ENCODE measurements at places on chromosomes 16 and 17. TPM values are rescaled to one million over a fixed set of nuclear protein-coding genes. Genes with fewer than 3 reads are reported as not detected.

- DNase-seq = no peak
These were observed 18.3 kb upstream of the SUPT4H1 start for GRCh38 chr17:58370309-58370708.

DNA sequence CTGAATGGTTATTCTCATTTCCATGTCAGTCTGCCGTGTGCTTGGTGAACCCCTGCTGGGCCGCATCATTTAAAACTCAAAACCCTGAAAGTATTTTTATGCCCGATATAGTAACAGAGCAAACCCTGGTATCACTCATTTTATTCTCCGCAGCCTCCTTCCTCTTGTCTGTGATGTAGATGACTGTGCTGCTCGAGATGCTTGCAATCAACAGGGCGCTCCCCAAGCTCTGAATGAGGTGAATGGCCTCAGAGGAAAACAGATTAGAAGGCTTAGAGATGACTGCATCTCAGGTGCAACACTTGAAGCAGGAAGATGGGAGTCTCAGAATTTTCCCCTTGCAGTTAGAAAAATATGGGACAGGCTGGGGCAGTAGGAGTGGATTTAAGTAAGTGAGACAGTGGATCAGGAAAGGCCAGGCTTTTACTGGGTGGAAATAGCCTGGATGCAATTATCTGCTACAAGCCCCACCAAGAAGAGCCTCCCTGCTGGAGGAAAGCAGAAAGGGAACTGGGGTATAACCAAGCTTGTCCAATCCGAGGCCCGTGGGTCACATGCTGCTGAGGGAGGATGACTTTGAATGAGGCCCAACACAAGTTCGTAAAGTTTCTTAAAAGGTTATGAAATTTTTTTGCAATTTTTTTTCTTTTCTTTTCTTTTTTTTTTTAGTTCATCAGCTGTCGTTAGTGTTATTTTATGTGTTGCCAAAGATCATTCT is 166.9 kb downstream of the CDH13 start:
- no peak for DNase-seq

Gene RGS11
- 1.9 TPM for total RNA-seq

- no peak for DNase-seq
These were observed 16.9 kb downstream of the LIMD2 start for GRCh38 chr17:63682981-63683380.

Gene KRTAP9-2
- total RNA-seq = not detected

DNA sequence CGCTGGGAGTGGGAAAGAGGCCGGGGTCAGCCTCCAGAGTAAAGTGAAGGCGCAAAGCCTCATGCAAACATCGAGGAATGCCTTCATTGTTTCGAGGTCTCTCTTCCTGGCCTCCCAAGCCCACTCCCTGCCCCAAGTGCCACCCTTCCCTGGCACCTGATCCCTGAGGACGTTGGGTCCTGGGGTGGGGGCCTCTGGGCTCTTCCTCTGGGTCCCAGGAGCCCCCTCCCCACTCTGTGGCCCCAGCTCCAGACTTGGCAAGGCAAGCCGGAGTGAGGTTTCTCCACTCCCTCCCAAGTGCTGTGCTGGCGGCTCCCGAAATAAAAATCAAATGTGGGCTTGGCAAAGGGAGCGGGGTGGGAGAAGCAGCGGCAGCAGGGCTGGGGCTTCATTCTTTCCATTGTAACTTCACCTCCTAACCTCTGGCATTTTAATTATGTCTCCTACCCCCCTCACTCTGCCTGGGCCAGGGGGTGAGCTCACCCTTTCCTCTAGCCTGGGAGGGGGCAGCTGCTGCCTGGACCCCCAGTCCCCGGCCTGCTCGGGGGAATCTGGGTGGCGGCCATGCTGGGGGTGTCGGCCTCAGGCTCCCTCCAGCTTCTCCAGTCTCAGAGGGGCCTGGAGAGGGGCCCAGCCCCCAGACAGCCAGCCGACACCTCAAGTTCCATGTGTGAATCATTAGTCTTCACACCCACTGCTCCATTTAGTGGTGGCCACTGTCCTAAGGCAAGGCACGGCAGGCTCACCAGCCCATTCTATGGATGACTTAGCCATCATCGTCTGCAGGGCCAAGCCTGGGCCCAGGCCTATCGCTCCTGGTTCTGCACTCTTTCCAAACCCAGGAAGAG is 14.6 kb upstream of the TMEM92 start:
- DNase-seq = no peak

Gene WFDC1
- 9.7 TPM for total RNA-seq

GRCh38 chr17:75634754-75635609 is 1.7 kb downstream of the SMIM5 start:
- peak; percentile 35 for DNase-seq

Gene FAM20A
- 59.2 TPM for total RNA-seq

GRCh38 chr17:29240968-29241963 is 5.4 kb upstream of the CRYBA1 start:
- DNase-seq = no peak

GRCh38 chr17:48961516-48962233 is 6.7 kb downstream of the GIP start:
- DNase-seq = no peak

DNA sequence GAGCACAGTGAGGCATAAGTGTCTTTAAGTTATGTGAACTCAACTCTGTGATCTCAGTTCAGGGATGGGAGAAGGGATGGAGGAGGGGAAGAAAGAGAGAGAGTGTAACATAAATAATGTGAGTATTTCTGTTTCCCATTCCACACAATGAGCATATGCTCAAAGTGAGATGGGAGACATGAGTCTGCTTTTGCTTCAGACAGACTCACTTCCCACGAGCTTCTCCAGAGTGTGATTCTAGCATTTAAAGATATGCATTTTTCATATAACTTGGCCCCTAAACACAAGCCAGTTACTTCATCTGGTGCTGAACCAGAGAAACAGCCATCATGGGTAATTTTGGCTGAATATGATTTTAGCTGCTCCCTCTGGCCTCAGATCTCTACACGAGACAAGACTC is 35.0 kb downstream of the SHISA9 start:
- no peak for DNase-seq

DNA sequence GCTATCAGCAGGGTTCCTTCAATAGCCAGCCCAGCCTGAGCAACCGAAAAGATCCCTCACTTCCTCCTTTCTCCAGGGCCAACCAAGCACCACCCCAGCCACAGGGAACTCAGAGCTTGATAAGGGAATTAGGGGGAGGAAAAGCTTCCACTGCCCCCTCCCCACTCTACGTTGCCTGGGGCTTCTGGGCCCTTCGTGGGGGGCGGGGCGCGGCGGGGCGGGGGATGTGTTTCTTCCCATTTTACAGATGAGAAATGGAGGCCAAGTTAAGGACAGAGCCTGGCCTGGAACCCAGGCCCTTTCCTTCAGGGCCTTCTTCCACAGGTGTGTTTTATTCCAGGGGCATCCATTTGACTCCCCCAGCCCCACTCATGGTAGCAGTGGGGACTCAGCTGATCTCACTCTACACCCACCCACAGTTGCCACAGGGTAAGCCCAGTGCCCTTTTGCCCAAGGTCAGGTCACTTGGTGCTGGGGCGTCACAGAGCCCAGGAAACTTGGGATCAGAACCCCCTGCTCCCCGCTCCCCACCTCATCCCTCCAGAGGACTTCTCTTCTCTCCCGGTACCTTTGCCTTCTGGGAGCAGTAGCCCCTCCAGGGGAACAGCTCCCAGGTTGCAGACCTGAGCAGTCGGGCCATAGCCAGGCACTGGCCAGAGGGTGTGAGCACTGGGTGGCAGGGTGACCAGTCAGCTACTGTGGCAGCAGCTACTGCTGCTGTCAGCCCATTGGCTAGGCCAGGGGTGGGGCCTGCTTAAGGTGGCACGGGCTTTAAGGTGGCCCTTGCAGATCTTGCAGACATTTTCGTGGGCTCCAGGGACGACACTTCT is at the start of gene LDHD:
TSS of gene LDHD (minus strand) at position 700 of the 830 bp plus-strand sequence. CDS start at position 640, 60 bp downstream.
- DNase-seq = peak; percentile 96

Gene SNN
- total RNA-seq = 27.2 TPM

Gene SLC13A5
- total RNA-seq = not detected

Gene TBC1D3E
- not detected for total RNA-seq

- no peak for DNase-seq
These were observed 5.6 kb downstream of the GLG1 start for GRCh38 chr16:74601126-74601871.

DNA sequence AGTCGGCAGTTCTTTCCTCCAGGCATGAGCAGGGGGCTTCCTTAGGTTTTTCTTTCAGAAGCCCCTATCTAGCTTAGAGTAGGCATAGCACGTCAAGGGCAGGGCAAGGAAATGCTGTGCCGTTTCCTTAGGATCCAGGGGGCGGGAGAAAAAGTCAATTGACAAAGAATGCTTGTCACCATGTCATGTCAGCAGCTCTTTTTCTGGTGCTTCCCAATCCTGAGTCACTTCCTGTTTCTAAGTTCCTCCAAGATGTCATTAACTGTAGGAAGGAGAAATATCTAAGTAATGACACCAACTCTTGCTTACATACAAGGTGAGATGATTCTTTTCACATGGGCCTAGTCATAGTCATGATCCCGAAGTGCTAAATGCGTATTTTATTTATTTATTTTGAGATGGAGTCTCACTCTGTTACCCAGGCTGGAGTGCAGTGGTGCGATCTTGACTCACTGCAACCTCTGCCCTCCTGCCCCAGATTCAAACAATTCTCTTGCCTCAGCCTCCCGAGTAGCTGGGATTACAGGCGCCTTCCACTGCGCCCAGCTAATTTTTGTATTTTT is 35.2 kb downstream of the GJC1 start:
- DNase-seq = no peak

Data from upper lobe of left lung (tissue), 6 donors.